Fibroblast of upper back skin (primary cell): ENCODE measurements at places on chromosomes 3 and 15.

GRCh38 chr3:15521573-15521965 lies at the start of gene COLQ:
TSS of gene COLQ (minus strand) at chr3:15521706. CDS start at chr3:15521625, 81 bp downstream.
- DNase-seq = no peak

GRCh38 chr3:54198556-54198955 lies 76.2 kb downstream of the CACNA2D3 start:
- no peak for DNase-seq

- no peak for DNase-seq
These were observed 4.5 kb downstream of the EIF4A2 start for GRCh38 chr3:186787642-186788481.

- no peak for DNase-seq
These were observed 9.9 kb upstream of the COMMD4 start for GRCh38 chr15:75325922-75326321.

DNA sequence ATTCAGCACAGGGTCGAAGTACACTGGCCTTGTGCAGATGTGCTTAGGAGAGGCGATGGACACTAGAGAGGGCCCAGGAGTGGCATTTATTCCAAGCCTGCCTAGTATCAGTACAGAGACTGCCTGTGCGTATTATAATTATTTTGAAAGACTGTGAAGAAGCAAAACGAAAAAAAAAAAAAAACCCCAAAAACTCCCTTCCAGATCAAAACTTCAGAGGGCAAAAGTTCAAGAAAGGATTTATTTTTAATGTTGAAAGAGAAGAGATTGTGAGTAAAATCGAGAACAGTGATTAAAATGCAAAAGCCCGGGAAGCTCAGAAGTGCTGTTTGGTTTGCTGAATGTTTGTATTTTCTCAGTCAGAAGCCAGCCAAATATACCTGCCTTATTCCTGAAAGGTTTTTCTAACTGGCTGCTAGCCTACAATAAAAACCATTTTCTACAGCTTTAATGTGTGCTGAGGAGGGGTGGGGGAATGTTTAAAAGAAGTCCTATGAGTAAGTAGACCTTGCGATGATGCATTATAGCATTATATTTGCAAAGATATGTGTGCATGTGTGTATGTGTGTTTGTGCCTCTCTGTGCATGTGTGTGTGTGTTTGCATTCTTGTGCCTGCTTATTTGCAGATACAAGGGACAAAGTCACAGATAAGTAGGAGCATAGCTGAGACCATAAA lies 19.3 kb upstream of the LZTFL1 start:
- no peak for DNase-seq

DNA sequence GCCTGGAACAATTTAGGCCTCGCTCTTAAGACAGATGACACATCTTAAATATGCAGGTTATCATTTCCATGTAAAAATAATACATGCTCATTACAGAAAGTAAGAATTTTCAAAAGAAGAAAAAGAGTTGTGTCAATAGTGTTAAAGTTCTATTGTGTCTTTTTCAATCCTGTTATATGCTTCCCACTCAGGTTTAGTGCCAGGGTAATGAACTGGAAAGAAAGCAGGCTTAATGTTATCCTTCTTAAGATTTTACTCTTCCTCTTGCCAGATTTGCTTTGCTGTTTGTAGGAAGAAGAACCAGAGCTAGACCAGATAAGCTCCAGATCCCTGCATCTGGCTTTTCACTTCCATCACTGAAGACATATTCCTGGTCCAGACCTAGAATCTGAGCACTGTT lies 128.6 kb downstream of the TPRG1 start:
- DNase-seq = no peak

GRCh38 chr15:75123395-75123794 lies 78.3 kb upstream of the C15orf39 start:
- peak; percentile 85 for DNase-seq

- DNase-seq = peak; percentile 70
These were observed 138.4 kb downstream of the MEIS2 start for GRCh38 chr15:36961956-36962355.

DNA sequence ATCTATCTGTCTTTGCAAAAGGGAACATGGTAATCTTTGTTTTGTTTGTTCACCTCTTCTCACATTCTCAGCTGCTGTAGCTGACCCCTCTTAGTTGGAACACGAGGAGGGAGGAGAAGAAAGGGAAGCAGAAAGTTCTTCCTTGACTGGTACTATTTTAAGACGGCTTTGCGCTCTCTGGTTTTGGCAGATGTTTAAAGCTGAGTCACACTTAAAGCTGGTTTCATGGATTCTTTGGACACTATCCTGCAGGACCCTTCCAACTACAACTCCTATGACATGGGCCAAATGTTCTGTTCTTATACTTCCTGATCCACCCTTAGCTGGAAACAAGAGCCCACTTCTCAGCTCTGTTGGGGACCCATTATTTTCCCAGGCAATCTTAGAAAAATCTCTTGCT lies 40.6 kb upstream of the FXR1 start:
- peak; percentile 37 for DNase-seq

GRCh38 chr3:43291546-43291945 lies 5.2 kb downstream of the SNRK start:
- peak; percentile 20 for DNase-seq

DNA sequence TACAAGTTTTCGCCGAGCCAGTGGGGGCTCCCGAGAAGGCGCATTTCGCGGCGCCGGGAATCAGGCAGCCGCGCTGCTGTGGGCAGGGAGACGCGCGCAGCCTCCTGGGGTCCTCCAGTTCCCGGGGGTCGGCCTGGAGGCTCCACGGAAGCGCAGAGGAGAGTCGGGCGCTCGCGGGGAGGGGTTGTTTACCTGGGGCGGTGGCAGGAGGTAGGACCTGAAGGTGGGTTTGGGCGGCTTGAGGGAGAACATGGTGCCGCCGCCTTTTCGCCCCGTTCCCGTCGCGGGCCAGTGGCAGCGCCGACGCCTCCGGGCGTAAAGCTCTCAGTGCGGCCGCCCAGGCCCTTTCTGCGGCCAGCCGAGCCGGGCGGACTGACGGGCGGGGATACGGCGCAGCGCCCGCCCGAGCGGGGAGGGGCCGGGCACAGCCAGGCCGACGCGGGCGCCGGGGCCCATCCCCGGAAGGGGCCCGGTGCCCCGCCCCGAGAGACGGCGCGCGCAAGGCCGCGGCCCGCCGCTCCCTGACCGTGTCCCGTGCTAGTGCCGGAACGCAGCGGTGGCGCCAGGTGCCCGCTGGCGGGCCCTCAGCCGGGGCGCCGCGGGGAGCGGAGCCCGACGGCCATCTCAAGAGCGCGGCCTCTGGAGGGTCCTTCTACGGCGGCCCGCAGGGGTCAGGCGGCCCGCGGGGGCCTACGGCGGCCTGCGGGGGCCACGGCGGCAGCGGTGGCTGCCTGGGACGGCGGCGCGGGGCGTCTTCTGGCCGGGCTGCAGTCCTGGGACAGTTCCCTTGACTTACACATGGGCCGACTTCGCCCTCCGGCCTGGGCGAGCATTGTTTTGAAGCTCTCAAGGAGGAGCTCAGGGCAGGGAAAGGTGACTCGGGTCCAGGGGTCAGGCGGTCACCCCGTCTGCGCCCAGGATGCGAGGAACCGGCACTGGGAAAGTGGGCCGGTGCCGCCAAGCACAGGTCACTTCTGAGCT lies at the start of gene MTMR10:
TSS of gene MTMR10 (minus strand) at position 374 of the 981 bp plus-strand sequence. CDS start at position 252, 122 bp downstream.
- peak; percentile 71 for DNase-seq

- no peak for DNase-seq
These were observed 128.5 kb upstream of the GAP43 start for GRCh38 chr3:115494826-115495225.

DNA sequence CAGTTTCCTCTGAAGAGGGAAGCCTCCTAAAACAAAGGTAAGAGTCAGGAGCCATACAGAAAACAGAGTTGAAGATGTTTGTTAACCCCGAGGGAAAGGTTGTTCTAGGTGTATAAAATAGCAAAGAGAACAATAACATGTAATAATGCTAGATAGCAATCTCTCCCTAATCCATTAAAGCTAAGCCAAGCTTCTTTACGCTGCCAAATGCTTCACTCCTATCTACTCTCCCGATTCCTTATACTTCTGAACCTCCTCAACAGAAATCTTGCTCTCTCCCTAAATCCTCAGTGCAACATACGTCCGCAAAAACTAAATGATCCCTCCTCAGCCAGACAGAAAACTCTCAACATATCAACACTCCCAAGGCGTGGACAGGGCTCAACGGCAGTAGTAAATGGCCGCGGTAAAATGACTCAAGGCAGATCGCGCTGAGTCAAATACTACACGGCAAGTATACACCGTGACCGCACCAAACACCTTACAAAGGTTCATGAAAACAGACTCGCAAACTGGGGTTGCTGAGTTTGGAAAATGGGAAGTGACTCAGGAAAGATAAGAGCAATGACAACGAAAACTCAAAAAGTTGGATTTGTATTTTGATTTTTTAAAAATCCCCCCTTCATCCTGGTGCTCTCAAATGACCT lies 682 bp downstream of the CLDND1 start:
- peak; percentile 53 for DNase-seq

GRCh38 chr3:69403454-69403853 lies 17.6 kb upstream of the FRMD4B start:
- no peak for DNase-seq

GRCh38 chr3:46844881-46845312 lies 18.3 kb downstream of the MYL3 start:
- DNase-seq = peak; percentile 18

GRCh38 chr3:178385280-178385952 lies 150.8 kb upstream of the KCNMB2 start:
- peak; percentile 55 for DNase-seq

DNA sequence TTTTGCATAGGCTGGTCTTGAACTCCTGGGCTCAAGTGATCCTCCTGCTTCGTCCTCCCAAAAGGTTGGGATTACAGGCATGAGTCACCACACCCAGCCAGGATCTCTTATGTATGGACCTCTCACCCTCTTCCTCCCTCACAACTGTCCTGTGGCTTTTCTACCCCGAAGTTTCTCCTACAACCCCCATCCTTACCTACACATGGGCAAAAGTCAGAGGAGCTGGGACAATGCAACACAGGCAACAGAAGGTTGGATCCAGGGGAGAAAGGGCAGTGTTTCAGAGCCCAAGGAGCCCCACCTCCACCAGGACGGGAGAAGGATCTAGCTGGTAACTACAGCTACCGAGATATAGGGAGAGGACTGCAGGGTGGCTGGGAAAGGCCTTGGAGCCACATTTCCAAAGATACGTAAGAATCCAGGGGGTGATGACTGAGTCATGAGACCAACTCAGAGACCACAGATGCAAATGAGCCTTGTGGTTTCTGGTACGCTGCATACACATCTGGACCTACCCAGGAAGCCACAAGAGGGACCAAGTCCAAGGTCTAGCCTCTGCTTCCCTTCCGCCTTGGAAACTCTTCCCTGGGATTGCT lies 13.6 kb downstream of the IGDCC4 start:
- DNase-seq = peak; percentile 99

DNA sequence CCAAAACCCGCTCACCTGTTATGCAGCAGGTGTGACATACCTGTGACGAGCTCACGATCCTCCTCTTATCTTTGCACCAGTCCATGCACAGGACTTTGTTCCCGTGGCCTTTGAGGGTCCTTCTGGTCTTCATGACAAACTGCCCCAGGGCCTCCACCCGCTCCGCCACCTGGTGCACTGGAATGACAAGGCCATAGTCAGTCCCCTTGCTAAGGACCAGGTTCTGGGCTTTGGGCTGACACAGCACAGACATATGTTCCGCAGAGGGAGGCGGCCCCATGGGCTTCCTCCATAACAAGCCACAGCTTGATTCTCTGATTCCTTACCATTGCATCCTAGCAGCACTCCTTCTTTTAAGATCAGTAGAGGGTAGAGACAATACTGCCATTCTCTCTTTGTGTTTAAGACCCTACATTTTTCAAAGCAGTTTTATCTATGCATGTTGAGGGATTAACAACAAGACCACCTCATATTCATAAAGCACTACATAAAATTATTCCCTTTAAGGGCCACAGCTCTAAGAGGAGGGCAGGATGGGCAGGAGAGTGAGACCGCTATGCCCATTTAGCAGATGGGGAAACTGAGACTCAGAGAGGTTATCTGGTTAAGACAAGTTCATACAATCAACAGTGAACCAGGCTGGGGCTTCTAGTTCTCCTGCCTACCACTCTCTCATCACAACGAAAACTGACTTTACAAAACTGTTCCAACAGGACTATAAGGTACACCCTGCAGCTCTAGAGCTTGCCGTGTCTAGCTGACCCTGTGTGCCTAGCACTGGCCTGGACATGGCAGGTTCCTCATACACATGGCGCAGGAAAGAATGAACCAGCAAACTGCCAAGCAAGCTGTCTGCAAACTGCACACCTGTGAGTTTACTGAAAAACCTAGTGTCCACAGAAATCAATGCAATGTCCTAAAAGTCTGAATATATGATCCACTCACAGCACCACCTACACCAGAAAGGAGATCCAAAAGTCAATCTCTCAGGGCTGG lies 37.0 kb downstream of the GNB5 start:
- DNase-seq = no peak

GRCh38 chr15:85094685-85095084 lies 113.0 kb downstream of the PDE8A start:
- peak; percentile 45 for DNase-seq

DNA sequence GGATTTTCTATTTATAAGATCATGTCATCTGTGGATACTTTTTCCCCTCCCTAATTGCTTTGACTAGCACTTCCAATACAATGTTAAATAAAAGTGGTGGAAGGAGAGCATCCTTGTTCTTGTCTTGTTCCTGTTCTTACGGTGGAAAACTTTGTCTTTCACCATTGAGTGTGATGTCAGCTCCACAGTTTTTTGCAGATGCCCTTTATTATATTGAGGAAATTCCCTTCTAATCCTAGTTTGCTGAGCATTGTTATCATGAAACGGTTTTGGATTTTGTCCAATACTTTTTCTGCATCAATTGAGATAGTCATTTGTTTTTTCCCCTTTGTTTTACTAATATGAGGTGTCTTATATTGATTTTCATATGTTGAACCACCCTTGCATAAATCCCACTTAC lies 19.9 kb upstream of the IL20RB start:
- no peak for DNase-seq

GRCh38 chr15:39892418-39892817 lies 27.6 kb downstream of the GPR176 start:
- peak; percentile 29 for DNase-seq

- no peak for DNase-seq
These were observed 313.4 kb upstream of the SATB1 start for GRCh38 chr3:18738393-18739098.

GRCh38 chr3:138327831-138328230 lies 1.8 kb downstream of the NME9 start:
- no peak for DNase-seq

DNA sequence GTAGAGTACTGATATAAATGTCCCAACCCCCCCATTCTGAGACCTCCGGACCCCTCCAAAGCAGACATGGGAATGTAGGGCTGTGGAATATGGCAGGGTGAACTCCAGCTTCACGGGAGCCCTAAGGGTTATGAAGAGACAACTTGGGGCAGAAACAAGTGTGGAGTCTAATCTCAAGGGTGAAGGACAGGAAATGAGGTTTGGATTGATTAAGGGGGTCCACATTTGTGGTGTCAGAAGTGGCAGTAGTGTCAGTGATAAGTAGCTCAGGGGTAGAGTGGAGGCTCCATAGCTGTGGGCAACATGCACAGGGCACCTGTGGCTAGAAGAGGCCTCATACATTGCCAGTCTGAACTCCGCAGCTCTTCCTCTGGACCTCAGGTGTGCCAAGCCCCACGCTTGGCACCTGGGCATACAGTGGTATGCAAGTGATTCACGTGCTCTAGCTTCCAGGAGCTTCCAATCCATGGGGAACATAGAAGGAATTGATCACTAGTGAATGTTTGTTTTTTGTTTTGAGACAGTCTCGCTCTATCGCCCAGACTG lies 4.1 kb upstream of the P4HTM start:
- no peak for DNase-seq

- DNase-seq = no peak
These were observed 7.3 kb downstream of the TMEM212 start for GRCh38 chr3:171850320-171850959.
